ENCODE measurements at places on chromosomes 11 and 22.

- no peak for DNase-seq
Measured at GRCh38 chr11:44564670-44565210, 723 bp upstream of the CD82 start.

DNA sequence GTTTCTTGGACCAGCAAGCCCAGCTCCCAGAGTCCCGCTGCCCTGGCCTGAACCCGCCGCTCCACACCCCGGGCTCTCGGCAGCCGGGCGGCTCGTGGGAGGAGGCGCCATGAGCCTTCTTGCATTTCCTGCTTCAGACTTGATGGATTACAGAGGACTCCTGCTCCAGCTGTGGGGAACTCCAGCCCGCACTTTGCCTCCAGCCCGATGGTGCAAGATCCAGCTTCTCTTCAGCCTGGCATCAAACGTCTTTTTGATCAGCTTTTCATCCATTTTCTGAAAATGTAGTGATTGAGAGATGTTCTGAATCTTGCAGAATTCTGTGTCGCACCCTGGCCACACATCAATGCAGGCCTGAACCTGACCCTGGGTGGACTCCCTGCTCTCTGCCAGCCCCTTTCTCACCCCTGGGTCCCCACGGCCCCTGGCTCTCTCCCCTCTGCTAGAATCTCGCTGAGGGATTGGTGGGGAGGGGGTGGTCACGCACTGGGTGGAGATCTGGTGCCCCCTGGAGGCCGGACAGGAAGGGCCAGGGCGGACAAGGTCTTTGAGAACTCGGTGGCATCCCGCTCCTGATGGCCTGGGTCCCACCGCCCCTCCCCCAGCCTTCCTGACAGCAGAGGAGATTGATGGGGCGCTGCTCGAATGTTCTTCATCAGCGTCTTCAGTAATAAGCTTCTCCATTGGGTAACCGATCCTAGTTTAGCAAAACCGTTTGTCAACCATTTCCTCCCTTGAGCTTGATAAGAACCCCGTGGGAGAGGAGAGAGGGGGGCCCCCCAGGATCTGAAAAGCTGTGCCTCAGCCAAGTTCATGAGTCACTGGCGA, 12.1 kb upstream of the NFAM1 start:
- DNase-seq, result peak; percentile 82

GRCh38 chr11:78131956-78132355, 7.5 kb downstream of the ALG8 start:
- no peak for DNase-seq

DNA sequence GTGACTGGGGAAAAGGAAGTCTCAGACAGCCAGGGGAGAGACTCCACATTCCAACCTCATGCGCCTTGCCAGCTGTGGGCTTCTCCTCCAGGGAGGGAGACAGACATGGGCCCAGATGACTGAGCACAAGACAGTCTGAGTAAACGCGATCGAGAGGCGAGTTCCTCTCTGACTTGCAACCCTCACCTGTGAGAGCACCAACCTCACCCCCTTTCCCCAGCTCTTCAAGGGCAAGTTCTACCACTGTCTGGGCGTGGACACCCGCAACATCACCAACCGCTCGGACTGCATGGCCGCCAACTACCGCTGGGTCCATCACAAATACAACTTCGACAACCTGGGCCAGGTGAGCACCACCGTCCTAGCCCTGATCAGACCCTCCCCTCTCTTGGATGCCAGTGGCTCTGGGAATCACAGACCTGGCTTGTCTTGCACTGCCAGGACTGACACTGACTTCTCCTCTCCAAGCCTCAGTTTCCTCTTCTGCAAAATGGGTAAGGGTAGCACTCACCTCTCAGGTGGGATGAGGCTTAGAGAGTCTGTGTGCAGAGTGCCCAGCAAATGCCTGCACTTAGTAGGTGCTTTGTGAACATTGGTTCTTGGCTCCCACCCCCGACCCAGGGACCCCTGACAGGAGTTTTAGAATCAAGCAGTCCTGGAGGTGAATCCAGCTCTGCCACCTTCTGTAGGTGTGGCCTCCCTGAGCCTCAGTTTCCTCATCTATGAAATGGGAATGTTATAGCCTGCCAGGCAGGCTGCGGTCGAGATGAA, 95.3 kb downstream of the CACNA1I start:
- no peak for DNase-seq

DNA sequence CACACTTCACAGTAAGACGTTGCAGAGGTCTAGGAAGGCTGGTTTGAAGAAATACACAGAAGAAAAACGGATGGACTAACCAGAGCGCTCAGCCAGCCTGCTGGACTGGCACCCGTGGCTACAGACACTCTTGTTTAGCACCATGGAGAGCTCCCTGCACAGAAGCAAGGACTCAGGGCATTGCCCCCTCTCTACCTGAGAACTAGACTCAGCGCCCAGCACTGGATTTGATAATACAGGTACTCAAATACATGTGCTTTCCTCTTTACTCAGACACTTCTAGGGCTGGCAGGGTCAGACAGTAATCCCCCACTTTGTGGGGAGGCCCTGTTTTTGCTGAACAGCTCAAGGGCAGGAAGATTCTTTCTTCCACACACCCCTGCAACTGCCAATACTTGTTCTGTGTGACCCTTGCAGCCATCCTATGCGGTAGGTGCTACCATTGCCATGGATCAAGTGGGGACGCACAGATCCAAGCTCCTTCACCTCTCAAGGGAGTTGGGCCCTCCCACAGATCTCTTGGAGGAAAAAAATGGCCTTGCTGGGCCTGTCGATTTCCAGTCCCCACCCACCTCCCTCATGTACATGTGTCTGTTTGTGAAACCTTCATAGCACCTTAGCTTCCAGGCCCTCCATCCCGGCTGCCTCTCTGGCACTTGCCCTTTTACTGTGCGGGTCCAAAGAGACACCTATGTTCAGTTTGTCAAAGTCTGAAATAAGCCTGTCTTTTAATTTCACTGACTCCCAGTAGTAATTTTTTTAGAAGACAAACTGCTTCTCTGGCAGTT, 5.1 kb upstream of the P2RX6 start:
- DNase-seq, result peak; percentile 39

DNA sequence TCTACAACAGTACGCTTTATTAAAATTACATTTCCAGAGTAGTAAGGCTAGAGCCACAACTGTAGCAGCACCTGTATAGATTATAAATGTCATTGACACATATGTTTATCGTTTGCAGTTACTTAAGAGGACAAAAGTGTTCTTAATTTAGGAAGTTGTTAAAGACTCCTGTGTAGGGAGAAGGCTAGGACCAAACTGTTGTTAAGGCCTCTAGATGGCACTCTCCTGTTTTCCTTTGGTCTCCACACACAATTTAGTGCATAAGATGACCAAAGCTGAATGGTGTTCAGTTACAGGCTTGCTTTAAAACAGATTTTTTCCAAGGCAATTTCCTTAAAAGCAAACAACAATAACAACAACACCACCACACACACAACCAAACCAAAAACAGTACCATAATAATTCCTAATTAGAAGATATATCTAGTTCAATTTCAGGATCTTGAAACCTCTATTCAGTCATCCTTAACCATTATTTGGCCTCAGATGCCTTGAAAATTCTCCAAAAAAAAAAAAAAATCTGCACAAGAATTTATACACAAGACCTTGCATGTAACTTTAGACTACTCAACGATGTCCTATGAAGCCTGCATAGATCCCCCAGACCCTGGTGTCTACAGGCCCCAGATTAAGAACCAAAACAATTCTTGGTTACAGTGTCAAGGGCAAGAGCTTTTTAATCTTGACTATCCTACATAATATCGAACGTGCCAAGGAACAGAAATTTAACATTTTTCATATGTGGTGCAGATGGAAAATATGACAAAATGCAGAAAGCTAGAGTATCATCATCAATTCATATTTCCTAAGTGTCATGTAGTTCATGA, 42.6 kb upstream of the APOA1 start:
- peak; percentile 27 for DNase-seq

DNA sequence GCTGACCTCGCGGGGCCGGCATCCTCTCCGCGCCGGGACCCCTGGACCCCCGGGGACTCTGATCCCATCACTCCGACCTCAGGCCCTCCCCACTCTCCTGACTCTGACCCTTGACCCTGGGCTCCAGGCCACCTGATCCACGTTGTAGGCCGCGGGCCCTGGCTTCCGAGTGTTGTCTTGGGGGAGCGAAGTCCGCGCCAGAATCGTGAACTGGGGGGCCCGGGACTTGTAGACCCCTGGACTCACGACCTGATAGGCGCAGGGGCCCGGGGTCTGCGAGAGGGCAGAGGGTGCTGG, 716 bp upstream of the TYMP start:
- no peak for DNase-seq

DNA sequence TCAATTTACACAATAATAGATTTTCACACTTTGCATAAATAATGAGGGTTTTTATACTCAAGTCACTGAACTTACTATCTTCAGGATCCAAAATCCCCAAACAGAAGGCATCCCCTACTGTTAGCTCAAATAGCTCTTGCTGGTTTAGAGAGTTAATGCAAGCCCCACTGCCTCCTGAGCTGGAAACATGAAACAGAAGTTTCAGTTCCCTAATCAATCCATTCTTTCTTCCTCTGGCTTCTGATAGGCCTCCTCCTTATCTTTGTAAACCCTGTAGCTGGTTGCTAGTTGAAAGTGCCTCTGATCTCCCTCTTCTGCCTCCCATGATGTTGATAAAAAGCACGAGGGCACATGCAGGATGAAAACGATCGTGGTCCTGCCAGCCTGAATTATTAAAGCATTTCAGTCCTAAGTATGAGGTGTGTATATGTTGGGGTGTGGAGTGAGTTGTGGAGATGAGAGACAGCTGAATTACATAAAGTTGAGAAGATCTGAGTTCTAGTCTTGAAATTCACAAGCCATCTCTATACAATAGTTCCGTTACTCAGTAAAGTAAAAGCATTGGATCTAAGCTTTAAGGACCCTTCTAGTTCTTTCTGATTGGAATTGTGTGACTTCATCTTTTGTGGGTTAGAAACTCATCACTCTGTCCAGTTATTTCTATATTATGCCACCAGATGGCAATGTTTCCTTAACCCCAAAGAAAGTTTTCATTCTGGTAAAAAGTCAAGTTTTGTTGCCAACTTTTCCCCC, 35.0 kb upstream of the EHF start:
- peak; percentile 27 for DNase-seq
